ENCODE measurements at places on chromosomes 4 and X. TPM values are rescaled to one million over a fixed set of nuclear protein-coding genes. Genes with fewer than 3 reads are reported as not detected.

- no peak for DNase-seq
These were observed 587.7 kb upstream of the PITX2 start for GRCh38 chr4:111210595-111210994.

DNA sequence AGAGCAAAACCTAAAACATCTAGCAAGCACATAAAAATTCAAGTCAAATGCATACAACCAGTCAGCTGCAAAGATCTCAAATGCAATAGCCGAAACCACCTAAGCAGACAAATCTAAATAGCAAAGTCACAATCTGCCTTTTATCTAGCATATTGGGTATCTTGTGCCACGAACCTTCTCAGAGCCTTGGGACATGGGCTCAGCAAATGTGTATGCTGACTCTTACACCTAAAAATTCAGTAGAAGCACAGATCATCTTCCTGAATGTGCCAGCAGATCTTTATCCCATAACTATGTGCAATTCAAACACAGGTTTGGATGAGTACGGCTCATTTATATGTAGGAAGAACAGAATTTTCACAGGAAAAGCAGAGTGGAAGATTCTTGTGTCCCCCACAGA, 492.1 kb downstream of the INPP4B start:
- DNase-seq: no peak

DNA sequence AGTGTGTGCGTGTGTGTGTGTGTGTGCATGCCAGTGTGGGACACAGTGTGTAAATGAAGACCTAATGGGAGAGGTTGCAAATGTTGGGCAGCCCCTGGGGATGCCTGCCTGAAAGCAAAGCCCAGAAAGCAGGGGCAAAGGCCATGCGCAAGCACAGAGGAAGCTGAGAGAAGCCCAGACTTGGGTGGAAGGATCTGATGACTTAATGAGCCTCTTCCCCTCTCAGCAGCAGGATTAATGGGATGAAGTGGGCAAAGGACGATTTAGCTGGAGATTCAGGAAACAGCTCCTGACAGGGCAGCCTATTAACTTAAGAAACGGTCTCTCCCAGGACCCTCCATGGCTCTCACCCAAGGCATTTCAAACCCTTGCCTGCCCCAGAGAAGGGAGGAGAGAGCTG, 107.3 kb downstream of the EFNB1 start:
- no peak for DNase-seq

NPNT gene
- total RNA-seq: not detected

Measured in SJSA1 (cell line).